ENCODE measurements at places on chromosomes 3 and 15. TPM values are rescaled to one million over a fixed set of nuclear protein-coding genes. Genes with fewer than 3 reads are reported as not detected.
A peak's percentile ranks its signal among the peaks of the same experiment; 100 is the strongest.

DNA sequence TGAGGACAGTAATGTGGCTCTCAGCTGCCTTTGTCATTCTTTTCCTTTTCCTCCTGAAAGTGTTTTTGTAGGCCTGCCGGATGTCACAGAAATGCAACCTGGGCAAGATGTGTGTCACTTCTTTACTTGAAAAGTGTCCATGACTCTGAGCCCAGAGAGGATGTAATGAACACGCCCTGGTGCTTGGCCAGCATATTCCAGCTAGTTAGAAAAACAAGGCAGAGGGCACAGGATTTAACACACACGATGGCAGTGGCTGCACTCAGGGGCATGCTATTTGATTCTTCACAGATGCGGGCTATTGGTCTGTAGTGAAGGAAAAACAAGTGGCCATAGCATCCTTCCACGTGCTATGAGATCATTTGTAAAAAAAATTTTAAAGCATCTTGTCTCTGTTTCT lies 30.3 kb upstream of the PTX3 start:
- no peak for ATAC-seq

- no peak for ATAC-seq
Measured at GRCh38 chr3:189967254-189967865, 153.3 kb downstream of the P3H2 start.

DNA sequence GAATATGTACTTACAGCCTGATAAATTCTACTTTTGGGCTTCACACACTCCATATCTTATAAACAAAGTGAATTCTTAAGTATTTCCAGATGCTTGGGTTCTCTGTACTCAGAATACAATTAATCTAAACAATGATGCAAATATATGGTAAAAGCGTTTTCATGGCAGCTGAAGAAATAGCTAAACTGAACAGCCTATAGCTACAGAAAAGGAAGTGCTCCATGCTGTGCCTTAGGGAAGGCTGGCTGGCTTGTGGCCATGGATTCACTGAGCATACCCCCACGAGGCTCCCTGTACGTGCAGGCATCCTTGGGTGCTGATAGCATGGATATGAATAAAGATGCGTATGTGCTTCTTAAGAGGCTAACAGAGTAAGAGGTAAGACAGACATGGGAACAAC lies 264.0 kb downstream of the KLF13 start:
- ATAC-seq: no peak

DNA sequence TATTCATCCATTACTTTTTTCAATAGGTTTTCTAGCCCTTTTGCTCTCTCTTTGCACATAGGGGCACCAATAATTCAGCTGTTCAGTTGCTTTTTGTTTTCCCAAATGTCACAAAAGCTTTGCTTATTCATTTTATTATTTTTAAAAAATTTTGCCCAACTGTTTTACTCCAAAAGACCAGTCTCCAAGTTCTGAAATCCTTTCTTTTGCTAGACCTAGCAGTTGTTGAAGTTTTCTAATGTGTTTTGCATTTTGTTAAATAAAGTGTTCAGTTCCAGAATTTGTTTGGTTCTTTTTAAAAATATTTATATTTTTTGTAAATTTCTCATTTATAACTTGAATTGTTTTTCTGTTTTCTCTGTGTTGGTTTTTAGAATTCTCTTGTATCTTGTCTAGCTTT lies 1227.3 kb downstream of the ROBO2 start:
- ATAC-seq: no peak

- ATAC-seq: no peak
Measured at GRCh38 chr3:157755233-157755632, 252.0 kb upstream of the VEPH1 start.

DNA sequence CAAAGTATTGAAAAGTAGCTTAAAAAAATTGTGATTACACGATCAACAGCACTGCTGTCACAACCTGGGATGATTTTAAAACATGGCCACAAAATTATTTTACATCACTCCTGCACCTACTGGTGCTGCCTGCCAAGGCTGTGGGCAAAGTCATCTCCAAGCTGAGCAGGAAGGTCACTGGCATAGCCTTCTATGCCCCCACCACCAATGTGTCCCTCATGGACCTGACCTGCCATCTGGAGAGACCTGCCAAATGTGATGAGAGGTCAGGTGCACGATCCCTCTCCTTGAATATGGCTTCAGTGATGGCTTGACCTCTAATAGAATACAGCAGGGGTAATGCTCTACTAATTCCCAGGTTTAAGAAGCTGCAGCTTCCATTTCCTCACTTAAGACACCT lies 57.8 kb downstream of the PIK3CB start:
- ATAC-seq: no peak

DNA sequence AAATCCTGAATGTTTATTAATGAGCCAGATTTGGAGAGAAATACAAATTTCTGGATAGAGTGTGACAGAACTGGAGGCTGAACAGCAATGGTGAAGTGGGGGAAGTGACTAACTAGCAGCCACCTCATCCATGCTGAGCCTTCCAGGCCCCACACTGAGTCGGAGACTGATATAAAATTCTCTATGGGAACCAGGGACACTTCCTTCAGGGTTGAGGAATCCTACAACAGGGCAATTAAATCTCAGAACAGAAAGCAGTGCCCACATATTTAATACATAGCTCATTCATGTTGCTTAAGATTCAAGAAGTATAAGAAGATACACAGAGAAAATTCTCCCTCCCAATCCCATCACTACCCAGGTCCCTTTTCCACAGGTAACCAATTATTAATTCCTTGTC lies 49.3 kb downstream of the HACD2 start:
- ATAC-seq: no peak

GRCh38 chr3:82636177-82636576 lies 874.7 kb upstream of the GBE1 start:
- ATAC-seq: no peak

DNA sequence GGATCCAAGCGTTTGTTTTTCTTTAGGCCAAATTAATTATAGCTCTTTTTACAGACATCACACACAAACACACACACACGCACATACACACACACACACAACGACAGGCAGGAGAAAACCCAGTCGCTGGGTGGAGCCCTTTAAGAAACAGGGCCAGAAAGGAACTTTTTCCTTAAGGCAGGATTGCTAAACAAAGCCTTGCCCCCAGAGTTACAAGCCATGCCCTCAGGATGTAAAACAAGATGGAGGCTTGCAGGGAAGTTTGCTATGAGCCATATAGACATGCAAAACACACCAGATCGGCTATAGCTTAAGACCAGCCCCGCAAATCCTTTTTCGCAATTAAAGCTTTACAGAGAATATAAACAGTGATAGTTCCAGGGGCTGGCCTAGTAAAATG lies 16.3 kb upstream of the IQCF2 start:
- no peak for ATAC-seq

DNA sequence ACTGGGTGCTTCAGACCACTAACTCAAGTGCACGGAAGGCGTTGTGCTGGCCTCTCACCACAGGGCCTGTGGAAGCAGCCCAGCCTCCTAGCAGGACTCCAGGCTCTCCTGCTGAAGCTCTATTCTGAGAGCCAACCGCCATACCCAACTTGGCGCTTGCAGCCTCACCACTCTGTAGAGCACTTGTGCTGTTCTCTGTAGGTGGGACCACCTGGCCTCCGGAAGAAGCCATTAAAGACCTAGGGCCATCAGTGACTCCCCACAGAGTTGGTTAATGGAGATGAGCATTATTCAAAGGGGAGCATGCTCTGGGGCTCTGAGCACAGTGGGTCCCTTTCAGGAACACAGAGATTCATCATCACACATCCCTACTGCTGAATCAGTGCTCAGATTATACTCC lies 50.9 kb downstream of the C3orf85 start:
- no peak for ATAC-seq

DNA sequence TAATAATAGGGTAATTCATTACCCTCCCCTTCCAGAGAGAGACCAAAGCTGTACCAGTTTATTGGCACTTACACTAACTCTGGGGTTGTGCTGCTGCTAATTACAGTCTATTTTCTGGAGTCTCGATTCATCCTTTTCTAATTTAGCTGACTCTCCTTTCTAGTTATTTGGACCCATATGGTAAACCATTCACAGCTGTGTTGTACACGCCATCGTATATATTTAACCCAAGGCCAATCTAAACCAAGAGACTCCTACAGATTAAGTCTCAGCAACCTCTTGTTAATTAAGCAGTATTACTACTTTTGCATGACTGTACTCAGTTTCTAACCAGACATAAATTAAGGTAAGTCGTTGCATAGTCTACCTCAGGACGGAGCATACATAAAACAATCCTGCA lies 22.5 kb downstream of the ANXA2 start:
- no peak for ATAC-seq

DNA sequence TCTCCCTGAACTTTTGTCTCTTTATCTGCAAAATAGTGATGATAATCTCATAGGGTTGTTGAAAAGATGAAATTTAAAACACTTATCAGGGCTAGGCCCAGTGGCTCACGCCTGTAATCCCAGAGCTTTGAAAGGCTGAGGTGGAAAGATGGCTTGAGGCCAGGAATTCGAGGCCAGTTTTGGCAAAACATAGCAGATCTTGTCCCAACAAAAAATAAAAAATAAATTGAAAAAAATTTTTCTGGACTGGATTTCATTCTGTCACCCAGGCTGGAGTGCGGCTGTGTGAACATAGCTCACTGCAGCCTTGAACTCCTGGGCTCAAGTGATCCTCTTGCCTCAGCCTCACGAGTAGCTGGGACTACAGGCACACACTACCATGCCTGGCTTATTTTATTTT lies 29.6 kb downstream of the LMLN start:
- no peak for ATAC-seq

GRCh38 chr3:131299836-131300235 lies 81.7 kb upstream of the NUDT16 start:
- ATAC-seq: no peak

DNA sequence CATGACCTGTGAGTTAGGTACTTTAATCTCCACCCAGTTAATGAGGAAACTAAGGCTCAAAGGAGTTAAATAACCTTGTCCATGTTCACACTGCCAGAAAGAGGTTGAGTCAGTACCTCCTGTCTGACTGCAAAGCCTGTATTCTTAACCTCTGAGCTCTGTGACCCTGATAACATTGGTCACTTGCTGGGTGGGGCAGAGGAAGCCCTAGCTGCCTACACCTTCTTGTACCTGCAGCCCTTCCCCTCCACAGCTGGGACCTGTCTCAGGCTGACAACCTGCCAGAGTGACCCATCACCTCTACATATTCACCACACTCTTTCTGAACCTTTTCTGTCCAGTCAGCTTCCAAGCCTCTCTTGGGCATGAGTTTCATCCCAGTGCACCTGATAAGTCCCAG lies 106.1 kb upstream of the HES1 start:
- ATAC-seq: no peak

DNA sequence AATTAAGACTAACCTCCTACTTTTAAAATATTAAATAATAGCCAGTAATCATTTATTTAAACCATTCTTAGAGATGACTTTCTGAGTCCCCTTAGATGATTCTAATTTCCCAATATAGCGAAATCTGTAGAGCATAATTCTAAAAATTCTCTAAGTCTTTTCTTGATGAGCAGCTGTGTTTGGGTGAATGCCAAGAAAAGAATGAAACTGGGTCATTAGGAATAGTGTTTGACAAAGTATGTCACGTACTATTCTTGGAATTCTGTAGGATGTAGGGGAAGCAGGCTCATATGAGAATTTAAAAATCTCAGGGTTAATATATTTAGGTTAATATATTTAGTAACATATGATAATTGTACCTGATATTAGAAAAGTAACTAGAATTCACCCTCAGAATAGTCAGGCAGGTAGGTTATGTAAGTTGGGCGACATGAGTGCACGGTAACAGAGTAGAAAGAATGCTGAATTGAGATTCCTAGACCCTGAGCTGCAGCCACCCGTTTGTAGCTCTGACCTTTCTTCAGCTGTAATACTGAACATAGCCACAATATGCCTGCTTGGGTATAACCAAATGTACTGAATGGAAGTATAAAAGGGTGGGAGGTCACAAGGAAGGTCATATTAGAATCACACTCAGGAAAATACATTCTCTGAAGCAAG lies 524.3 kb downstream of the UNC13C start:
- ATAC-seq: no peak

DNA sequence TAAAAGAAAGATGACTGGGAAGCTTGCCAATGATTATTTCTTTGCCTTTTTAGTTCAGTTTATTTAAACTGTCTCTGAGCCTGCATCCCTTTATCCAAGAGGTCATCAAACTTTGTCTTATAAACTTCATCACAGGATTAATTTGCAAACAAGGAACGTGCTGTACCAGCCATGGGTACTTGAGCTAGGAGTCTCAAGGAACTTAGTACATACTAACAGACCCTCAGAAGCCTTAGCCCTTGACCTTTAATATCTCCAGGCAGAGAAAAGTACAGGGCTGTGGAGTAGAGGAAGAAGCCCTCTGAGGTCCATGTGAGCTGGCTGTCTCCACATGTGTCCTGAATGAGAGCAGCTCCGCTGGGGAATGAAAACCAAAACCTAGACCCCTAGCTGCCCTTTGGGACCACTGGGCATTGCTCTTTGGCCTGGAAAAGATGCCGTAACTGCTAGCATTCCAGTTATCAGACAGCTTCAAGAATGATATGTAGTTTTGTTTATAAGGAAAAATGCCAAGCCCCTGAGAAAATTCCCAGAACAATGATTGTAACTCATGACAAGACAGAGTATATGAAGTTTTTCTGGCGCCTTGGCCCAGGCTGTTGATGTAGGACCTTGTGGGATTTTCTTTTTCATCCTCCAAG lies 92.1 kb downstream of the ASB7 start:
- peak; percentile 44 for ATAC-seq

- no peak for ATAC-seq
Measured at GRCh38 chr15:95701410-95701809, 629.1 kb upstream of the NR2F2 start.

- peak; percentile 87 for ATAC-seq
Measured at GRCh38 chr15:90174140-90174875, 26.8 kb upstream of the SEMA4B start.

GRCh38 chr3:156388497-156389448 lies 166.1 kb downstream of the SSR3 start:
- ATAC-seq: peak; percentile 13

- no peak for ATAC-seq
Measured at GRCh38 chr15:42024303-42024702, 3.5 kb upstream of the PLA2G4E start.

DNA sequence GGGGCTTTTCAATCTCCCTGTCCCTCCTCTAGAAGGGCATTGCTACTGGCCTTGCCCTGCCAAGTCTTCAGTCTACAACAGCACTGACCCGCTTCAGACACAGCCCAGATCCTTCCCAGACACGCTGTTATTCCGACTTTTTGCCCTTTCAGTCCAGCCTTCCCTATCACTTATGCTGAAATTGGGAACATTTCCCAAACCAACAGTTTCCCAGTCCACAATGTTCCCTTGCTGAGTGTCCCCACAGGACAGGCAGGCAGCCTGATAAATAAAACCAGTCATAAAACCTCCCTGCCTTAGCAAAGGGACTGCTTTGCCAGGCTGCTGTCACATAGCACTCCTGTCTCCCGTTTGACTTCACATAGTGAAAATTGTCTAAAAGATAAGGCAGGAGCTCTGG lies 43.5 kb downstream of the GOLGA6L2 start:
- no peak for ATAC-seq

GRCh38 chr3:57637391-57637790 lies 40.2 kb upstream of the ARF4 start:
- no peak for ATAC-seq

The NEIL1 gene
- 29.5 TPM for total RNA-seq

The NPAP1 gene
- total RNA-seq: not detected

The KATNBL1 gene
- total RNA-seq: 28.6 TPM

The ATP6V1A gene
- 23.0 TPM for total RNA-seq

The FOXL2 gene
- not detected for total RNA-seq

The SLTM gene
- 79.2 TPM for total RNA-seq
